ENCODE measurements at places on chromosomes 6 and 20.

- DNase-seq = no peak
Observed at GRCh38 chr6:149311766-149312165, 5.7 kb upstream of the TAB2 start.

- DNase-seq = no peak
Observed at GRCh38 chr20:59737816-59738215, 133.5 kb downstream of the PHACTR3 start.

- no peak for DNase-seq
Observed at GRCh38 chr6:33254591-33254990, 17.1 kb downstream of the VPS52 start.

GRCh38 chr20:4898282-4899244 is 102.7 kb downstream of the SLC23A2 start:
- DNase-seq = no peak

Data from stimulated activated CD4-positive, alpha-beta T cell treated with anti-CD3 and anti-CD28 coated beads, Interleukin-1b, Interleukin-23, amount 100 ng/mL, for 1 hour (primary cell).